ENCODE measurements at places on chromosomes 1 and 21.

DNA sequence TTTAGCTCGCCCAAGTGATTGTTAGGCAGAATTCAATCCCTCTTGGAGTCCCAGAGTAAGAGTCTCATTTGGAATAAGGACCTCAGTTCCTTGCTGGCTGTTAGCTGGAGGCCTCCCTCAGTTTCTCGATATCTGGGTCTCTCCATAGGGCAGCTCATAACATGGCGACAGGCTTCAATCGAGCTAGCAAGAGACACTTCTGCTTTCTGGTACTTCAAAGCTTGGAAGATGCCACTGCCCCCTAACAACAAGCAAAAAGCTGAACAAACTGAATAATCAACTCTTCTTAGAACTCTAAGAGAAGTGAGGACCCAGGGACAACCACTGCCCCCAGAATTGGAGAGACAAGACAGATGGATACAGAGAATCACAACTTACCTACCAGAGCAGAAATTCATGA, 86.2 kb downstream of the TEX35 start:
- no peak for DNase-seq

GRCh38 chr1:113660088-113660487, 99.2 kb downstream of the PHTF1 start:
- no peak for DNase-seq

- DNase-seq = peak; percentile 56
Observed at GRCh38 chr1:98048244-98048643, 127.4 kb upstream of the DPYD start.

DNA sequence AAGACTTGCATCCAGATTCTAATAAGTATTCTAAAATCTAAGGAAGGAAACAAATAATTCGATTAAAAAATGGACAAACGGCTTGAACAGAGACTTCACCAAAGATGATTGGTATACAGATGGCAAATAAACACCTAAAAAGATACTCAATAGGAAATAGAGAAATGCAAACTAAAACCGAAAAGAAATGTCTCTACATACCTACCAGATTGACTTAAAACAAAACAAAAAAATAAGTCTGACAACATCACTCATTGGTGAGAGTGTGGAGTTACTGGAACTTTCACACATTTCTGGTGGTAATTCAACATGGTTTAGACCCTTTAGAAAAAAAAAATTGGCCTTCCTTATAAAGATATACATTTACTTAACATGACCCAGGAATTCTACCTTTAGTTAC, 869.8 kb downstream of the TTLL7 start:
- no peak for DNase-seq
